ENCODE measurements at places on chromosomes 7 and 10.

DNA sequence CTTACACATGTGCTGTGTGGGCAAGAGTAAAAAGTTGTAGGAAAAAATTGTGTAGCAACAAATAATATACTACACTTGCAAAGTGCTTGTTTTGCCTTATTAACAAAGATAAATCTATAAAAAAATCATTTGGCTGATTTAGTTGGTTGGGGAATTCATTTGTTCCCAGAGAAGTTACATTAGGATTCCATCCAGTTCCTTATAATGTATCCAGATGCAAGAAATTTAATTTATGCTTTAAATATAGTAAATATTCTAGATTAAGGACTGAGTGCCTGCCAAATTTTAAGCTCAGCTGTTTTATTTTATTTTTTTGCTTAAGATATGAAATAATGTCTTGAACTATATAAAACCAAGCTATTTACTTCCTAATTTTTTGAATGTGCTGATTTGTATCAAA is 1169.9 kb downstream of the NXPH1 start:
- no peak for DNase-seq

- DNase-seq: no peak
These were observed 5.5 kb downstream of the WDR91 start for GRCh38 chr7:135205850-135206249.

DNA sequence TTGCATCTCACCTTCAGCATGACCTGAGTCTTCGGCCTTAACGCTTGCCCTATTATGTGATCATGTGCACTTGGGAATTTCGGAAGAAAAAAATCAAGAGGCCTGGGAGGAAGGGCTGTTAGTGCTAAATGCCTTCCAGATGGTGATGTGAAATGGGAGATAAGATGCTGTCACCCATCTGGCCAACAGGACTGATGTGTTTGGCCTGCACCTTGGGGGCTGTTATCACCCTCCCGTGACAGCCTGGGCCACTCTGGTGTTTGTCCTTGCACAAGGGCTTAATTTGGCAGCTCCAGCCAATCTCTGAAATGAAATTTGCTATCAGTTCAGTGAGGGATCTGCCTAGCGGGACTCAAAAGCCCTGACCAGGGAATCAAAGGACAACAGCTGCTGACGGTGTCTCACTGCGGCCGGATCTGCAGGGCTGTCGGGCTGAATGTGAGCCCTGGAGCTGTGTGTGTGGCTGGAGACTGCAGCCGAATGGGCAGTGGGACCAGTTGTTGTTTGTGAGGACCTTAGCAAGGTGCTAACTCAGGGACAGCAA is 131.4 kb upstream of the BTBD16 start:
- DNase-seq: no peak

- no peak for DNase-seq
These were observed 23.6 kb downstream of the SLC35B4 start for GRCh38 chr7:134293002-134293740.

DNA sequence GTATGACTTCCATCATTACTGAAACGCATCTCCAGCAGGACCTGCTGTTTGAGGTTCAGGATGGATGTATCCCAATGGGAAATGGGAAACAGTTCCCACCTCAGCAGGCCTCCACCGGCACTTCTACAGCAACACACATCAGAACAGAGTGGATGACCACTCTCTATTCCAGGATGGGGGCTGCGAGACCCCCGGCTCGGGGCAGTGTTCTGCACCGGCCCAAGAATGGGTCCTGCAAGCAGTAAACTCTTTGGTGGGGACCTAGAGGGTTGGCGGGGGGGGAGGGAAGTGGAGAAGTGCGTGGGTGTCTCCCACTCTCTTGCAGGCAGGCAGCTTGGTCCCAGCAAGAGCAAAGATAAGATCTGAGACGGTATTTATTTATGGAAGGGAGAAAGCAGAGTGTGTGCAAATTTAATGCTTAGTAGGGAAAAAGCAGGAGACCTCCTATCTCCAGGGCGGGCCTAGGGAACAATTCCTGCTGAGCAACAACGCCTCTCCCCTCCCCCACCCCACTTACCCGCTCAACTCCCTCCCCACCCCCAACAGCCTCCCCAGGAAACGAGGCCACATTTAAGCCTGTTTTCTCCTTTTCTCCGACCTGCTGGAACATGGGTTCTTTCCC is 4.0 kb downstream of the SFMBT2 start:
- DNase-seq: no peak

GRCh38 chr7:19470031-19470430 is 238.8 kb downstream of the POLR1F start:
- DNase-seq: no peak

DNA sequence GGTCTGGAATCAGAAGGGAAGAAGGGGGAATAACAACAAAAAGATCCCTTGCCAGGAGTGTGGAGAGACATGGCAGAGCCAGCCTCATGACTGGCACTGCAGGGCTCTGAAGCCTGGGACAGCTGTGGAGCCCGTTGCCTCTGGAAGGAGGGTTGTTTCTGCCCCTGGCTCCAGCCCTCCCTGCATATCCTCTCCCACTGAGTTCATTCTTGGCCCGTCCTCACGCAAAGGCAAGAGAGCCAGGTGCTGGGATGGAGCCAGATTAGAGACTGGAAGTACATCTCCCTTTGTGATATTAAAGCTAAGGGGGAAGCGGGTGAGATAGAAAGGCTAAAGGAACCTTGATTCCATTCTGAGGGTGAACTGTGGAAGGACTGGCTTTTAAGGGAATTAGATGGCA is 141.5 kb upstream of the NPVF start:
- DNase-seq: no peak

GRCh38 chr10:79132681-79133381 is 64.1 kb downstream of the ZMIZ1 start:
- no peak for DNase-seq

DNA sequence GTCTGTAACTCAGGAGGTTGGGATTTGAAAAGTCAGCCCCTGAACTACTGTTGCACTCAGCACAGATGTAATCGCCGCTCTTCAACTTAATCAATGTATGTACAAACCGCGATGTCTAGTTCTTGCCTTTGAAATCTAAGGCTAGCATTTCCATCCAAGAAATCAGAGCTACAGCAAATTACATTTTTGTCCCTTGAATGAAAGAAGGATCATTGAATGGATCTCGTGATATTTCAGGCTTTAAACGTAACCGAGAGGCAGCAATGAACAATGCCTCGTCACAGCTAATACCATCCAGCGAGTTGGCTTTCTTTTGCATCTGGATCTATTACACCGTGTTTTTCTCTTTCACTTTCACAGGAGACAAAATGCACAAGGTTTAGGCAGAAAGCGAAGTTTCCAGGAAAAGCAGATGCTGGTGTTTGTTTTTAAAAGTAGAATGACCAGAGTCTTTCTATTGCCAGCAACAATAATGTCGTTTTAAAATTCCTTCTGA is 5.5 kb downstream of the SKIDA1 start:
- no peak for DNase-seq

DNA sequence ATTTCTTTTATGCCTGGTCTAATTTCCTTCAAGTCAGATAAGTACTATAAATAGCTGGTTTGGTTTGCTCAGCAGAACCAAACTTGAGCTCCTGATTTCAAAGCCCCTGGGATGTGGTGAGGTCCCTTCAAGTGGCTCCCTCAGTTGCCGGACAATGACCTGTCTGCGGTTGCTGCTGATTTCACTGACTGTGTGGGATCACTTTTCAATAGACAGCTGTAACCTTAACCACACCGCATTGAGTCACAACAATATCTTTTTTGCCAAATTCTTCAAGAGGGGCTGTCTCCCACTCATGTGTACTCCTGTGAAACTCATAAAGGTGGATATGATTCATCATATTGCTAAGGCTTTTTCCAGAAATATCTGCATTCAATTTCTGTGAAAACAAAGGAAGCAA is 23.1 kb upstream of the ITGA8 start:
- no peak for DNase-seq

DNA sequence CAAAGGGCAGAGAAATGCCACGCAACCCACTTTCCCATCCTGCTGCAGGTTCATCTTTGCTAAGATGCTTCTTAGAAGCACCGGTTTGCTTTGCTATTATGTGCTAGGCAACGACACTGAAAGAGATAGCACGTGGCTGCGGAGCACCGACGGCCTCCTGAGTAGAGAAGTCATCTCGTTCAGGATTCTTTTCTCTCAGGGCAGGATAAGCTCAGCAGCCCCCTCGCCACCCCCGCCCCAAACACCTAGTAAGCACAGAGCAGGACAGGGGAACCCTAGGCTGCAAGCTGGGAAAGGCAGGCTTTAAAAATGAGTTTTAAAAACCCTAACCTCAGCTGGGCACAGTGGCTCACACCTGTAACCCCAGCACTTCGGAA is 15.0 kb downstream of the ASB13 start:
- DNase-seq: no peak

DNA sequence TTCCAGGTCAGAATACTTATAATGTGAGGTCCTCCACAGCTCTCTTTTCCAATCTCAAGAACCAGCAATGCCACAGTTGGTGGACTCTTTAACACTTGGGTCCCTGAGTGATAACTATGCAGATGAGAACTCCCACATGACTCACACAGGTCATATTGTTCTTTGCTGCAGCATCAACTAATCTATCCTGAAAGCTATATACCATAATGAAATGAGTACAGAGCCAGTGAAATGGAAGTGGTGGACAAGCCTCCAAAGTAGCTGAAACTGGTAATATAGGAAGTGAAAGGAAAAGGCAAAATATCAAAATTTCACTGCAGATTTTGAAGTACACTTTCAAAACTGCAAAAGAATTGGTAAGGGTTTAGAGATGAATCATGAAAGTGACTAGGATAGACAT is 45.6 kb downstream of the SORCS1 start:
- no peak for DNase-seq

DNA sequence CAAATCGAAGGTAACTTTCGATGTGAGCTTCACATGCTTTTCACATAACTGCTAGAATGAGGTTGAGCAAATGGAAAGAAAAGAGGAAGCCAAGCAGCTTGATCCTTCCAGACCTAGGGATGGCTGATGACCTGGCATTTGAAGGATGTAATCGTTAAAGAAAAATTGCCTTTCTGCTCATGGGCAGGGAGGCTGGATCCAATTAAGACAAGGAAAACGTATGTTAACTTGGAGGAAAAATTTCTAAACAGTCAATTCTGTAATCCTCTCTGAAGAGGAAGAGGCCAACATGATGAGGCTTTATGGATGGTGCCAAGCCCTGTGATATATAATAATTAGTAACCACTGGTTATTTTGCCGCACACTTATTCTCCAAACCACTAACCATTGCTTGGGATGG is 12.5 kb downstream of the GRK5 start:
- no peak for DNase-seq

DNA sequence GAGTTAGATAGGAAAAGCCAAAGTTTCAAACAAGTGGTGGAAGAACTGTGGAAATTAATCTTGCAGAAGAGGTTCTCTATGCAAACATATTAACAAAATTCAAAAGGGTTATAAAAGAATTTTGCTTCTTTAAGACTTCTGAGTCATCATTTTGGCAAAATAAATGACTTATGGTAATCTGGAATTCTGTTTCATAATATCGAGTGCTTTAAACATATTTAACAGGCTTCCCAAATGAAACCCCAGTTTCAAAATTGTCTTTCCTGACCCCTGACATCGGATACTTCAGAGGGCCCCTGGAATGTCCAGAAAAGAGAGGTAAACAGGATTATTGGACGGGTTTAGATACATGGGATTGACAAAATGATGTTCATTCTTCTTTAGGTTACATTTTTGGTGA is 444.6 kb downstream of the HTR7 start:
- no peak for DNase-seq

GRCh38 chr10:118621304-118621942 is 26.0 kb upstream of the PRLHR start:
- no peak for DNase-seq

DNA sequence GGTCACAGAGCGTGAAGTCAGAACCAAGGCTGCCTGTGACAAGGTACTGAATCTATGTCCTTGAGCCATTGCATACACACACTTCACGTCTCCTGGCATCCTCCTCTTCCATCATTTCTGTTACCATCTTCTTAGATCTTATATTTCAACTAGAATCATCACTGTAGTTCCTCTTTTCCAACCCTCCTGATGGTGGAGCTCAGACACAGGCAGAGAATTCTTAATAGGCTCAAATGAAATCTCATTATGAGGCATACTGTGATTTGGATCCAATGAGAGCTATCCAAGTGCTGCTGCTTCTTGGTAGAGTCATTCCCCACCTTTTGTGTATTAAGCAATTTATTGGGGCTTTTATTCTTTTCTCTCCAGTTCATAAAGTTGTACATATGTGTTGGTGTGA is 113.2 kb downstream of the CALCR start:
- no peak for DNase-seq

- DNase-seq: no peak
These were observed 22.0 kb downstream of the SLC18A2 start for GRCh38 chr10:117262903-117263293.

- no peak for DNase-seq
These were observed 120.0 kb downstream of the PDE1C start for GRCh38 chr7:31950091-31950755.

DNA sequence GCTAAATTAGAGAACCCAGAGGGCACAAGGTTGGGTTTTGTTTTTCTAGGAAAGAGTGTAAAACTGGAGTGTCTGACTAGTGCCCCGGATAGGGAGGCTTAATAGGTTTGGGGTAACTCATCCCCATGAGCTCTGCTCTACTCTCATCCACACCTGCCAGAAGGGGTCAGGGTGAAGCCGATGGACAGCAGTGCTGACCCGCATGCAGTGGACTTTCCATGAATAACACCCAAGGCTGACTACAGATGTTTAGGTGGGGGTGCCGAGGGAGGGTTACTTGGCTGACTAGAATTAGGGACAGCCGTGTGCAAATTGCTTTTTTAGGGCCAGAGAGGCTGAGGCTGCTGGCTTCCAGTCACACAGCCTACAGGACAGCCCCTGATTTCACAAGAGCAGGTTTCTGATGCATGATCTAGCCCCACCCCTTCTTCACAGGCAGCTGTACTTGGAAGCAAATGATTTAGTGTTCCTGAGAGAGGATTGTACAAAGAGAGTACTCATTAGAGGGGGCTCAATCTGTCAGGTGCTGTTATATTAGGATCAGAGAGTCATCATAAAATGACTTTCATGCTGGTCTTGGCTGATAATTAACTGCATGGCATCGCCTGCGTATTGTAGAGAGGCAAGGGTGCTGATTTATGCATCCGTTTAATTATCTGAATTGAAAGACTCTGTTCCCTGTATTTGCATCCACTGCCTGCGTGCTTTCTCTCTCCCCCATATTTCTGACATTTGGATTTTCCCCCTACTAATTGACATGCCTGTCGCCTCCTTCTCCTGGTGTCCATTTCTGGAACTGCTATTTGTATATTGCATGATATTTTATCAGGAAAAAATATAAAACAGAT is 9.5 kb downstream of the INHBA start:
- no peak for DNase-seq

GRCh38 chr7:144761493-144761892 is 74.4 kb downstream of the TPK1 start:
- no peak for DNase-seq

DNA sequence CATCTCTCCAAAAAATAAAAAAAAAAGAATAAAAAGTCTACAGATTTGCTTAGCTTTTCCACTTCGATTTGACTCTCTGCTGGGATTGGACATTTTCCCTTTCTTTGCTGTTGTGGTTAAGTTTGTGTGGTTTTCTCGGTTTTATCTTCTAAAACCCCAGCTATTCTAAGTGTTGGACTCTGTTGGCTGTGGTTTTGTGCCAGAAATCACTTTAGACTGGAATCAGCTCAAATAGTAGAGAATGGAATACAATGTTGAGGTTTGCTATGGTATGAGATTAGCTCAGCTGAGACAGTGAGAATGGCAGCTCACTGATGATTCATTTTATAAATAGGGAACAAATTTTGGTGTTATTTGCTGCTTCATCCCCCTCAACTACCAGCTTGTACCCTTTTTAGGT is 116.0 kb downstream of the BUB3 start:
- no peak for DNase-seq

Measured in stimulated activated naive CD4-positive, alpha-beta T cell treated with Interleukin-2 at 50 U/mL for 16 hours (primary cell).